Stimulated activated CD8-positive, alpha-beta memory T cell treated with anti-CD3 and anti-CD28 coated beads, Interleukin-12 subunit alpha, Interleukin-12 subunit beta, amount 100 ng/mL, for 4 hours (primary cell): ENCODE measurements at places on chromosomes 7 and 10.
A peak's percentile ranks its signal among the peaks of the same experiment; 100 is the strongest.

DNA sequence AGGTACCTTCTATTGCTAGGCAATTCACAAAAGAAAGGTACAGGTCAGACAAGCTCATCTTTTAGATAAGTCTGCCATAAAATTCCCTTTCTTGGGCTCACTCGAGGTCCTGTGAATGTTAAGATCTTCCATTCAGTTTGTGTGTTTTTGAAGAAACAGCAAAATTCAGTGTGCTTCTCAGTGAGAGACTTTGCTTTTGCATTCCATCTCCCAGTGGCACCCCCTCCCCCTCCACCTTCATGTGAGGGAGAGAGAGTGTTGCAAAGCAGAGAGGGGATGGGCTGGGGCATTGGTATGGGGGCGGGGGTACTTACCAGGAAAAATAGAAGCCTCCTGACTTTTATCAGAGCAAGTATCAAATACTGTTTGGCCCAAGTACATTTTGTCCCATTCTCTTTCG lies 3.8 kb upstream of the TECTB start:
- no peak for DNase-seq

DNA sequence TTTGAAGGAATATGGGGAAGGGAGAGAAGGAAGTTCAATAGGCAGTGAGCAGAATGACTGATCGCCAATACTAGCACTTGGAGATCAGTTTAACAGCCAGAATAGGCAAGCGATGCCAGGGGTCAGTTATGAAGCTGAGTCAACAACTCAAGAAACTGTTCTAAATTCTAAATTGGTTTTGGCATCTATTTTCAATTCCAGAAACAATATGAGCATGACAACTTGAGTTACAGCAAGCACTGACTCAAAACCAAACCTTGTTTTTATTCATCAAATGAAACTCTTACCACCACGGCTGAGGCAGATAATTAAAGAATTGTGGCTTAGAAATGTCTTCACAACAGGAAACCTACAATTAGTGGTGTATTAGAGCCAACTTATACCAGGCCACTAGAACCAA lies 180.5 kb upstream of the ASAH2 start:
- DNase-seq, result no peak

DNA sequence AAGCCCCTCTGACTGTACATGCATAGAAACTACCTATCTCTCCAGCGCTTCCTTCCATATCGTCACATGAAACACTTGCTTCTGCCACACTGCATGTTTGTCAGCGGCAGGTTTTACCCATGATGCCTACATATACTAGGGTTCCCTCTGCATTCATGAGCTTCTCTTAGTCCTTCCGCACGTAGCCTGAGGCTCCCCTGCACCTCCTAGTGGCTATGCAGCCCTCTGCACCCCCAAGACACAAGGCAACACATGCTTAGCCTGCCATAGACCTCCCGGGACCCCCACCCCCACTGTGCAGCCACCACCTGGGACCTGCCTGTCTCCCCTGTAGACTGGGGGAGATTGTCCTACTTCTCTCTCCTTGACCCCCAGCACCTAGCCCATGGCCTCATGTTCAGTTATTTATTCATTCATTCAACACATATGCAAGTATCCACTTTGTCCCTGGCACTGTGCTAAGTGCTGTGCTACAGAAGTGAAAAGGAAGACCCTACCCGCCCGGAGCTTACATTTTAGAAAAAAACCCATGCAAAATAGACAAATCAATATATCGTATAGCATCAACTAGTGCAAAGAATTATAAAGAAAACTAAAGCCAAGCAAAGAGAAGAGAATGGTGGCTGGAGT lies 23.5 kb downstream of the TMEM273 start:
- no peak for DNase-seq

- peak; percentile 72 for DNase-seq
Measured at GRCh38 chr10:102229810-102230263, 3.7 kb downstream of the ELOVL3 start.

DNA sequence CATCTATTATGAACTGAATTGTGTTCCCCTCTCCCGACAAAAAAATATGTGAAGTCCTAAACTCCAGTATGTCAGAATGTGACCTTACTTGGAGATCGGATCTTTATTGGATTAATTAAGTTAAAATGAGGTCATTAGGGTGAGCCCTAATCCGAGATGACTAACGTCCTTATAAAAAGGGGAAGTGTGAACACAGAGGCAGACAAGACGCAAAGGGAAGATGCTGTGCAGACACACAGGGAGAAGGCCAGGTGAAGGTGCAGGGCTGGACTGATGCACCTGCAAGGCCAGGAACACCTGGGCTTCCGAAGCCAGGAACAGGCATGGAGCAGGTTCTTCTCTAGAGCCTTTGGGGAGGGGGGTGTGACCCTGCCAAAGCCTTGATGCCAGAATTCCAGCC lies 187.8 kb downstream of the PARD3 start:
- no peak for DNase-seq

GRCh38 chr10:117535298-117536071 lies 7.1 kb upstream of the EMX2 start:
- no peak for DNase-seq

DNA sequence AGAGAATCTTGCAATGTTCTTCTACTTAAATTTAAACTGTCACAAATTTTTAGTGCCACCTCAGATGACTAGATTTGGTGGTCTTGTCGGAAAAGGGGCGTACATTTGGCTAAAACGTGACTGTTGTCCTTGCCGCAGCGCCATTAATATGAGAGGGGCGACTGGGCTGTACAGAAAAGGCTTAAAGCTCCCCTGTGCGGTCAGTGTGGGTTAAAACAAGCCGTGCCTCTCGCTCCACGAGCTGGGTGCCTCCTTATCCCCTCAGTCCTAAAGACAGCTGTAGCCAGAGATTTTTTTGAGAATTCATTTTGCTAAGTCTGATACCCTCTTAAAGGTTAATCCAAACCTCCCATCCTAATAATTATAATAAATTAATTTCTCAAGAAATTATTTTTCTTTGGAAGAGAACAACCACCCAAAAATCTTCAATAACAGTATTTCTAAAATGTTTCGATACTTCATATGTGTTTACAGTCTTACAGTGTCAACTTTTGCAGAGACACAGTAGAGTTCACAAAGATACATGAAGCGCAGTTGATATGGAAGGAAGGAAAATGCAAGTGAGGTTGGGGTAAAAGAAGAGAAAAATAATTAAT lies 68.6 kb downstream of the C7orf25 start:
- no peak for DNase-seq
